ENCODE measurements at places on chromosomes 3 and 15.

DNA sequence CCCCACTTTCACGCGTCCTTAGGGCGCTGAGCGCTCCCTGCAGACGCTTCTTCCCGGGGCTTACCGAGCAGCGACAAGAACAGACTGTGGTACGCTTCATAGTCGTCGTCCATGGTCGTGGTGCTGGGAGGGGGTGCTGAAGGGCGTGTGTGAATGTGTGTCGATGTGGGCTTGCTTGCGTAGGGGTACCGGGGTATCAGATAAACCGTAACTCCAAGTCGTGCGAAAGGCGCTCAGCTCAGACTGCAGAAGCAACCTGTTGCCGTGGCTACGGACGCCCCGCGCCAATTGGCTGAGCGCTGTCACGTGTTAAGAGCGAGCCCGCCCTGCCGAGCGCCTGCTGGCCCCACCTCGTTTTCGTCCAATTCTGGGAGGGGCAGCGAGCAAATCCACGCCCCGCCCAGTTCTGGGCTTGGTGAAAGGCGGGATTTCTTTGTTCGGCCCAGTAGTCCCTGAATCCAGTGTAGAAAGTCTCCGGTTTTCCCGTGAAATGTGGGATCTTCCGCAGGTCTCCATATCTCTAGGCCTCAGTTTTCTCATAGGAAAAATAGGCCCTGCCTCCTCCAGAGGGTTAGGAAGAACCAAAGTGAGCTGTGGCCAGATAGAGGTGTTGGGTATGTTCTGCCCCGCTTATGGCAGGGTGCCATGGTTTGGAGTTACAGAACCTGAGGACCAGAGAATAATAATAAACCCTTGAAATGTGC, at the start of gene EFCAB12:
Gene EFCAB12, minus strand, starts transcription at position 261 of the 704 bp plus-strand sequence. Its CDS starts 148 bp downstream, at position 113.
- DNase-seq = peak; percentile 89

DNA sequence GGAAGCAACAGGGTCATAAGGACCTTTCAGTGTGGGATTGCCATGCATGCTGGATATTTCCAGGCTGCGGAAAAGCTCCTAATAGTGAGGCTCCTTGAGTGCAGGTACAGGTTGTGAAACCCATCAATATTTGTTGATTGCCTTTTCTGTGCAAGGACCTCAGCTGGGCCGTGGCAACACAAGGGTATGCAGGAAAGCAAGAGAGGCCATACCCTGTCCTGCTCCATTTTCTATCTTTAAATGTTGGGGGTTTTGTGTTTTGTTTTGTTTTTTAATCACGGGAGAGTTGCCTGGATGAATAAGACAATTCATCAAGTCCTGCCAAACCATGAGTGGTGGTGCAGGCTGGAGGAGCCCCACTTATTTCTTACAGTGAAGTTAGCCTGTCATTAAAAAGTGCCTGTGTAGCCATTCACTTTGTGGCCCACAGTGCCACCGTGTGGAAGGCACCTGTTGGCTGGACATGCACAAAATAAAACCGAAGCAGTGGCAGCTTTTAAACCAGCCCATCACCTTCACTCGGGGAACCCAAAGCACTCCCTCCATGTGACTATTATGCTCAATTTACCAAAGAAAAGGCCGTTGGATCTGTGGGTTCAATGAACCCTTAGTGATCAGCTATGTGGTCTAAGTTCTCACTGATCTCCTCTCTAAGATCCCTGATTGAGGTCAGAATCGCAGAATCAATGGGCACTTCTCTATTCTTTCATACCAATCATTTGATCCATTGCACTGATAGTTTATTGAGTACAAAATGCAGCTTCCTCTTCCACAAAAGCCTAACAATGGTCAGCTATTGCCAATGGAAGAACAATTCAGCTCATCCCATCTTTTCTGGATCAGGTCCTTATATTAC, 42.2 kb downstream of the CLDN18 start:
- DNase-seq = no peak

GRCh38 chr3:36295296-36295695, 85.0 kb upstream of the STAC start:
- DNase-seq = no peak

- no peak for DNase-seq
Measured at GRCh38 chr15:72135719-72136118, 17.5 kb downstream of the SENP8 start.

GRCh38 chr3:112963683-112964082, 11.2 kb downstream of the CD200R1 start:
- no peak for DNase-seq

GRCh38 chr15:54322341-54322740, 344.1 kb downstream of the UNC13C start:
- no peak for DNase-seq

DNA sequence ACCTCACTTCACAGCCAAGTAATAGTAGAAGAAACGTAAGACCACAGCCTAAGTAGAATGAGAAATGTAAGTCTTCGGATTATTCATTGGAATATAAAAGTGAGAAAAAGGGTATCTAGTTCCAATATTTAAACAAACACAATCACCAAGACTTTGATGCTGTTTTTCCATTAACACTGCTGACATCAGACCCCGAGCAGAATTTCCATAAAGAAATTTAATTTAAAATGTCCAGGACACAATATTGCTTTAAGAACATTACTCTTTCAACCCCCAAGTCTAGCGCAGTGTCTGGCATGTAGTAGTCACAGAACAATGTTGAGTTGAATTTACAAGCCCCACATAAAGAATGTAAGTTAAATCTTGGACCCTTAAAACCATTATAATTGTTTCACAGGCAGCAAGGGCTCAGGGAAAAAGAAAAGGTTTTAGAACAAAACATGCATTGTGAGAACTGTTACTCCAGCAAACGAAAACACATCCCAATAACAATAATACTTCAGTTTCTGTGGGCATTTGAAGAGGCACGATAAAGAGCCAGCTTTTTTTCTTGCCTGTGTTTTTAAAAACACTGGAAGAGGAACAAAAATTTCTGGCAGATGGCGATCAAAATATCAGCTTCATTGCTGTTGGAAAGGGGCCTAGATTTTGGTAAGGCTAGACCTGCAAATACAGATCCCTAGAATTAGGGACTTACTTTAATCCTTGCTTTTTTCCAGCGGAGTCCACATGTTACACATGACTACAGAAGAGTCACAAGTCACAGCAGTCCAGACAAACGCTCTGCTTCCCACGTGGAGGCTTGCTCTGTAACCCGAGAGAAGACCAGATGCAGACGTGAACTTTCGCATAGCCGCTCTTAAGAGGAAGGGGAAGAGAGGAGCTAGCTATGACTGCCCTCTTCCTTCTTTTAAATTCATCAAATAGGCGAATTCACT, 77.9 kb upstream of the IGSF10 start:
- no peak for DNase-seq

GRCh38 chr15:31216215-31216911, 110.3 kb upstream of the KLF13 start:
- no peak for DNase-seq

- no peak for DNase-seq
Measured at GRCh38 chr3:100289339-100289738, 28.5 kb downstream of the TBC1D23 start.

DNA sequence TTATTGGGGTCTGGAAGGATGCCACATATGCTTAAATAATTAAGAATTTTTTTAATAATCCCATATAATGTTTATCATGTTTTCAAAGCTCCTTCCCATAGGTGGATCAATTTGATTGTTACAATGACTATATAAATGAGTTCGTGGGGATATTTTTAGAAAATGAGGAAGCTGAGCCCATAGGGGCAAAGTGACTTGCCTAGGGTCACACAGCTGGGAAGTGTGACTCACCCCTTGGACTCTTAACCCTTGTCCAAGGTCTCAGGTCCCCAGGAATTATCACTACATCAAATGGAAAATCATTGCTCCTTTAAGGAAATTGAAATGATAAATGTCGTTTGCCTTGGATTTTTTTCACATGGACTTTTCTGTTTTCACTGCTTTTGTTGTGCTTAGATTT, 161.2 kb upstream of the RGMA start:
- DNase-seq = no peak

DNA sequence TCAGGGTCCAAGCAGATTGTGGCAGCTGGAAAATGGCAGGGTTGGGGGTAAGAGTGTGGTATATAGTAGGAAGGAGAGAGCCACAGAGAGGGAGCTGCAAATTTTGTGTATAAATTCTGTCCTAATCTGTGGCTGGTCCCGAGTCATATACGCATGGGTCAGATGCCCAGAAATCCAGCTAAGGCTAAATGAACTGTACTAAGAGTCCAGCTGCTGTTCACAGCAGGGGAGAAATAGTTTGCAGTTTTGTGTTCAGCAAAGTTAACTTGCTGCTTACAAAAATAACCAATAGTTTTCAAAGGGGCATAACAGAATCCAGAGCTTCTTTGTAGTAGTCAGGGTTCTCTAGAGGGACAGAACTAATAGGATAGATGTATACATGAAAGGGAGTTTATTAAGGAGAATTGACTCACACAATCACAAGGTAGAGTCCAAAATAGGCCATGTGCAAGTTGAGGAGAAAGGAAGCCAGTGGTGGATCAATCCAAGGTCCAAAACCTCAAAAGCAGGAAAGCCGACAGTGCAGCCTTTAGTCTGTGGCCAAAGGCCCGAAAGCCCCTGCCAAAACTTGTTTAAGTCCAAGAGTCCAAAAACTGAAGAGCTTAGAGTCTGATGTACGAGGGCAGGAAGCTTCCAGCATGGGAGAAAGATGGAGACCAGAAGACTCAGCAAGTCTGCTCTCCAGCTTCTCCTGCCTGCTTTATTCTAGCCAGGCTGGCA, 146.1 kb upstream of the KBTBD8 start:
- no peak for DNase-seq
